ENCODE measurements at places on chromosomes 13 and 19.

- no peak for DNase-seq
These were observed 138.4 kb upstream of the RNF113B start for GRCh38 chr13:98315466-98315865.

- DNase-seq: no peak
These were observed 20.5 kb downstream of the SMARCA4 start for GRCh38 chr19:10981252-10981895.

GRCh38 chr19:50358483-50359327 lies 6.7 kb downstream of the NAPSA start:
- DNase-seq: peak; percentile 64

DNA sequence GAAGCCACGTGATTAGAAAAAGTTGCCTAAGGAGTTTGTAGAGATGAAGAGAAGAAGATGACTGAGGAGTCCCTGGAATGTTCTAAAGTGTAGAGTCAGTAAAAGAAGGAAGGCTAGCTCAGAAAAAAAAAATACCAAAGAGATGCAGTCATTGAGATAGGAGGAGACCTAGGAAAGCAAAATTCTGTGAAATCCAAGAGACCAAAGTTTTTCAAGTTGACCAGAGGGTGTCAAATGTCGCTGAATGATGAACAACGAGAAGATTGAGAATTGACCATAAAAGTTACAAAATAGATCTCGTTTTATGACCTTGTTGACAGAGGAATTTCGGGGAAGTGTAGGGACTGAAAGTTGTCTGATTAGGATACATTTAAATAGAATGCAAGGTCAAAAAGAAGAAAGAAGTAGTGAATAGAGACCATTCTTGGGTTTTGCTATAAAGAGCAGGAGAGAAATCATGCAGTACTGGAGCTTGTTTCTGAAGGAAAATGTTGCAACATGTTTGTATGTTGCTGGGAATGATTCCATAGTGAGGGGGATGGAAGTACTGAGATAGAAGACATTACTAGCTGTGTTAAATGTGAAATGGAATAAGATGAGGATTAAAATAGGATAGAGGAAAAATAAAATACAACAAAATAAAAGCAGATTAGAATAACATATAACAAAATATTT lies 30.2 kb upstream of the HTR2A start:
- no peak for DNase-seq

- no peak for DNase-seq
These were observed 20.9 kb downstream of the CAPS start for GRCh38 chr19:5934774-5935472.

GRCh38 chr13:28093881-28094280 lies 6.5 kb downstream of the FLT3 start:
- DNase-seq: no peak

- no peak for DNase-seq
These were observed 1.5 kb downstream of the NEK5 start for GRCh38 chr13:52127378-52127777.

- no peak for DNase-seq
These were observed 30.9 kb upstream of the SMAD9 start for GRCh38 chr13:36950920-36951319.

GRCh38 chr13:89052699-89053098 lies 1381.5 kb downstream of the SLITRK5 start:
- DNase-seq: no peak

- DNase-seq: no peak
These were observed 21.1 kb downstream of the PROSER1 start for GRCh38 chr13:39016787-39017186.

- DNase-seq: no peak
These were observed 151.9 kb downstream of the LACC1 start for GRCh38 chr13:44031555-44031954.

- DNase-seq: no peak
These were observed 44.5 kb downstream of the ACTN4 start for GRCh38 chr19:38691938-38692457.

- DNase-seq: no peak
These were observed 3.7 kb downstream of the COL4A2 start for GRCh38 chr13:110310541-110311442.

DNA sequence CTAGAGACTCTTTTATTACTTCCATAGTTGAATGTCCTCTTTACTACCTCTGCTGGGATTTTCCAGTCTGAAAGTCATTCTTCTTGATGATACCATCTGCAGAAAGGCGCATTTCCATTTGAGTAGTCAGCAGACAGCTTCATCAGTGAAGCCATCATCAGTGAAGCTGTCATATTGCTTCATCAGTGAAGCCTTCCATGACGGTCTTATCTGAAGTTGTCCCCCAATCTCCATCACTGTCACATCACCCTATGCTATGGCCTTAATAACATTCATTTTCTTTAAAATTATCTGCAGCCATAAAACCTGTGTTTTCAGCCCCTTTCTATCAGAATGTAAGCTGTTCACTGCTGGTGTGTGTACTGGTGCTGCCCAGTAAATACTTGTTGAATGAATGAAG lies 151.6 kb downstream of the B3GLCT start:
- DNase-seq: no peak

DNA sequence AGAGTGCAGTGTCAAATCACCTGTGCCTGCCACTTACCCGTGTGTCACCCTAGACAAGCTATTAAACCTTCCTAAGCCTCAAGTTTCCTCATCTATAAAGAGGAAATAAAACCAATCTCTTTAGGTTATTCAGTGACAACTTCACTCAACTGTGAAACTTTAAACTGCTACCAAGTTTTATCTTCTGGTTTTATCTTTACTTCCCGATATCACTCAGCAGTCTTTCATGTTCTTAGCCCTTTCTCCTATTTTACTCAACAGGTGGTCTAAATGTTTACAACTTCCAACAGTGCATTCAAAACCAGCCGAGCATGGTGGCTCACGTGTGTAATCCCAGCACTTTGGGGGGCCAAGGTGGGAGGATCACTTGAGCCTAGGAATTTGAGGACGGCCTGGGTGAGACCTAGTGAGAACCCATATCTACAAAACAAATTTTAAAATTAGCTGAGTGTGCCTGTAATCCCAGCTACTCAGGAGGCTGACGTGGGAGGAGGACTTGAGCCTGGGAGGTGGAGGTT lies 59.6 kb downstream of the GPALPP1 start:
- DNase-seq: no peak

DNA sequence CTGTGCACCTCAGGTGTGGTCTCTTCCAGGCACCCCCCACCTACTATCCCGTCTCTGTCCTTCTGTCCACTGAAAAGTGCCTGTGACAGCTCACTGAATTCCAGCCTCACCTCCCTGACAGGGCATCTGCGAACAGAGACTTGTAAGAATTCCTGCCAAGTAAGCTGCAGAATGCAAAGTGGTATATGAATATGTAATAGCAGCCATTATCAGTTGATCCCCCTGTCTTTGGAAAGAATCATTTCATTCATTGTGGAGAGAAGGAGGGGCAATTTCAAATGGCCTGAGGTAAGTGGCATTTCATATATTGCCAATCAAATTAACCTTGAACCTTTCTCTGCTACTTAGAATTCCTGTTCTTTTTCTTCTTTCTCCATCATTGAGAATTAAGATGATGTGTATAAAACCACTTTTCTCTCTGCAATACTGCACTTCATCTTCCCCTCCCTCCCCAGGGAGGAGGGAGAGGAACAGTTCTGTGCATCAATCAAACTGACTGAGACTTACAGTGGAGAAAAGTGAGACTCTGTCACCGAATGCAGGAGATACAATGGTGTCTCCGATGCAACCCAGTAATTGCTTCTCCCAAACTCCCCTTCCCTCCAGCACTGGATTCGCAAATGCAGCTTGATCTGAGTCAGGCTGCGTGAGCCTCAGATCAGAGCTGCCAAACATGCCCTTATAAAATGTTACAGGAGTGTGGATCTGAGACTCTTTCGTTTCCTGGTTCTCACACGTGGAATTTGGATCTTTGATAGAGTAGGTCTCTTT lies 91.7 kb downstream of the SLC10A2 start:
- no peak for DNase-seq

DNA sequence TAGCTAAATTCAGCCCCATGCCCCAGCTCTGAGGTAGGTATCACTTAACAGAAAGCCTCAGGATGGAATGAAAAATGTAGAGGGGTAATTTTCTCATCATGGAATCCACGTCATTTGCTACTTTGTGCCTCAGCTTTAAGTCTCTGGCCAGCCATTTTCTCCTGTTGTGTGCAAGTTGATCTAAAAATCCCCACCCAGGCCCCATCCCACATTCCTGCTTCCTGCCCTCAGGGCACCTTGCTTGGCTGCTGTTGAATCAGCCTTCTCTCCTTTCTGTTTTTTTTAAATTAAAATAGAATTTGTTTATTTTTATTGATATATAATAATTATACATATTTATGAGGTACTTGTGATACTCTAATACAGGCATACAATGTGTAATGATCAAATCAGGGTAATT lies 179.9 kb upstream of the TSHZ3 start:
- no peak for DNase-seq

DNA sequence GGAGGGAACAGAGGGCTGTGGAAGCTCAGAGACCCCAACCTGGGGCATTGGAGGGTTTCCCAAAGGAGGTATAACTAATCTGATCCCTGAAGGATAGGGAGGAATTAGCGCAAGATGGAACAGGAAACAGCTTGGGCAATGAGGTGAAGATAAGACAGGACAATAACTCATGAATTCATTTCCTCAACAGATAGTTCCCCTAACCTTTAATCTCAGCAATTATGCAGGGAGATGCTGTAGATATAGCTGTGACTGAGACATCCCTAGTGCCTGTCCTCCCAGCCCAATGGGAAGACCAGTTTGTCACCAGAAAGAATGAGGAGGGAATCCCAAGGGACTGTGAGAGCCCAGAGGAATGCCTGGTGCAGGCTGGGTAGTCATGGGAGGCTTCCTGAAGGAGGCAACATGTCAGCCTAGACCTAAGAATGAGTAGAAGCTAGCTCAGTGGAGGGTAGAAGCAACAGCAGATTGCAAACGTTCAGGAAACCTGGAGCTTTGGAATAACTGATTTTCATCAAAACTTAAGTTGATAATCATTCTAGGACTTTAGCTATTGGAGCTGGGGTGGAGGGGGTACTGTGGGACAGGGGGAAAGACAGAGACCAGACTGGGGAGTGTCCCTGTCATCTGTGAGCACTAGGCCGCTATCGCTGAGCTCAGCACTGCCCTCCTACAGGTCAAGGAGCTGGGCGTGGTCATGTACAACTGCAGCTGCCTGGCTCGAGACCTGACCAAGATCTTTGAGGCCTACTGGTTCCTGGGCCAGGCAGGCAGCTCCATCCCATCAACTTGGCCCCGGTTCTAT lies 18.8 kb downstream of the HIPK4 start:
- DNase-seq: no peak

DNA sequence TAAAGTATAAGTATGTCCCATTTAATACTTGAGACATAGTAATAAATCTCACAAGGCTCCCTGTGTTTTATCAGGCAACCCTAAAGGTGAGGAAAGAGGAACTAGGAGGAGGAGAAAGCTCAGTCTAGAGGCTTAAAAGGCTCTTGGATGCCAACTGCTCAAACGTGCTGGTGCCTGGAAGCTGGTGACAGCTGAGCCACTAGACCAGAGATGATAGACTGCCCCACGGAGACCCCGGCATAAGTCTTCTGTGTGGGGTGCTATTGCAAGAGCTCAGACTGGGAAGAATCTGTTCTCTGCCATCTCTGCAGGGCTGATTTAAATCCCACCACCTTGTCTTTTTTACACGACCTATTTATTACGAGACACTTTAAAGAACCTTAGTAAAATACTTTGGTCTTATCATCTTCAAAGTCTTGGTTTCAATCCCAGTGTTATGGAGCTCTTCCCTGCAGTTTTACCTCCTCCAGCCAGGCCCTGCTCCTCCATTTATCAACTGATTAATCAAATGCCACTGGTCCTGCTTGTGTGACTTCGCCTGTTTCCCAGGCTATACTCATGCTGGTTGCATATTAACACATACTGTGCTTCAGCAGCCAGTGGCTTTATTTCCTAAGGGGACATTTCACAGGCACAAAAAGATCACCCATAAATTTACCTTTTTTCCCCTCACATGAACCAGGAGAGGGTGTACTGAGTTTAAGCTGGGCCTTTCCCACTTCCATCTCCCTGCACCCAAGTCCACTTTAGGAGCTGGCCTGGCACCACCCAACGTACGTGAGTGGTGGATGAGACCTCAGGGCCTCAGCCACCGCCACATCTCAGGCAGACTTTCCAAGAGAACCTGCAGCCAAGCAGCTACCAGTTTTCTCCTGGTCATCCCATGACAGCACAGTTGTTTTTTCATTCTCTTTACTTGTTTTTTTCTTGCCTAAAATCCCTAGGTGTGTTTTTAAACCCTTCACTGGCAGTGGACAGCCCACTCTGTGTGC lies 7.8 kb upstream of the ATP12A start:
- no peak for DNase-seq

GRCh38 chr19:40560092-40560507 lies 16.6 kb upstream of the SHKBP1 start:
- DNase-seq: no peak

GRCh38 chr19:18274781-18275356 lies 617 bp upstream of the IQCN start:
- DNase-seq: no peak

DNA sequence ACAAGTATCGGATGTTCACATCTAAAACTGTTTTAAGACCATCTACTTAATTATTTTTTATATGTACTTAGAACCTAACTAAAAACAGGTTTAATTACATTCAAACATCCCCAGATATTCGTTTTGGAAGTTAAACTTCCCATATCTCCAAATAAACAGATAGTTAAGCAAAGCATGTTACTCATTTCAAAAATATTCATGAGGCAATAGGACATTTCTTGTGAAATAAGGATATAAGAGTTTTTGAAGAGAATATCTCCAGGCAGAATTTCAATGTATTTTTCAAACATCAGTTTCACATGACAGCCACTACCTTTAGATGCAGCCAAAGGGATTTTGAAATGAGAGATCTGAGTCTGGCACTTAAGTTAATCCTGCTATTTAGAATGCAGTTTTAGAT lies 697.5 kb downstream of the SLITRK1 start:
- DNase-seq: no peak

GRCh38 chr13:45921162-45921736 lies 69.7 kb upstream of the SIAH3 start:
- no peak for DNase-seq

- DNase-seq: no peak
These were observed 112.3 kb upstream of the FBXL3 start for GRCh38 chr13:77139306-77139705.

DNA sequence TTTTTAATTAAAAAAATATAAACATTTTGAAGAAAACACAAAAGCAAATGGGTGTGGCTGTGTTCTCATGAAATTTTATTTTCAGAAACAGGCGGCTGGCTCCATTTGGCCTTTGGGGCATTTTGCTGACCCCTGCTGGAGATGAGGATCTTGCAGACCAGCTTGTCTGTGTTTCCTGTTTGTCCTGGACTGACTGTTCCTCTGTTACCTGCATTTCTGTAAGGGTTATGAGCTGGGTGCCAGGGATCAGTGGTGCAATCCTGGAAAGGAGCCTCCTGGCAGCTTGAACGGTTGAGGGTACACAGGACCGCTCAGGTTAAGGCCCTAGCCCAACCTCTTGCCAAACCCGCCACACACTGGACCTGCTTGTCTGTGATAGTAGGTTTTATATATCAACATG lies 49.9 kb downstream of the ZNF787 start:
- DNase-seq: no peak
